ENCODE measurements at places on chromosomes 4 and X.

DNA sequence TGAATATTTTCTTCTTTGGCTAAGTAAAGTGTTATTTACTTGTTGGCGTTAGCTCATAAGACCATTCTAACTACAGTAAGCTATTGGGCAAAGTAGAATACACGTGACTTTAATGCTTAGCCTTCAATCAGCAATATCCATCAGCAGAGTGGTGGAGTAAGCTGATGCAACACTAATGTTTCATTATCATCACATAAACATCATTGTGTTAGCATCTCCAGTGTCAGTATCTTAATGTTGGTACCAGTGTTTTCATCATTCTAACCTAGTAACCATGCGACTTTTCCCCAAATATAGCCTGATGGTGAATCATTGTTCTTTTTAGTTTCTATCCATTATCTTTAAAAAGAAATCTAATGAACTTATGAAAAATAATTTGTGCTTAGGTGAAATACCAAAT is 48.5 kb downstream of the APOOL start:
- no peak for DNase-seq

- no peak for DNase-seq
Observed at GRCh38 chr4:56531823-56532222, 26.2 kb downstream of the ARL9 start.

- no peak for DNase-seq
Observed at GRCh38 chrX:28205905-28206304, 224.7 kb upstream of the DCAF8L1 start.

DNA sequence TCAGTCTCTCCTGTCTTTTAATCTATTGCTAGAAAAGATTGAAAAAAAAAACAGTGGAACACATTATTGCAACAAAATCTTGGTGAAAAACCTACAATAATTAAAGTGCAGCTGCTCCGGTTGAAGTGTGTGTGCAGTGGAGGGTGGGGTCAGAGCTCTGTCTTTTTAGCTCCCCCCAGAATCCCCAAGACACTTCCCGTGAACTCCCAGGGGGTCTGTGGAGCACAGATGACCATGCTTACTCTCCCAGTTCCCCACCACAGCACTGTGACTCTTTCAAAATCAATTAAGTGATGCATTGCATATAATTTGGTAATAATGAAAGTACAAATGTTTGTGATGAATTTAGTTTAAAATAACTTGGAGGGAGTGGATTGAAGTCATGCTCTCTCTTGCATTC is 15.7 kb upstream of the SLC10A4 start:
- DNase-seq = no peak

DNA sequence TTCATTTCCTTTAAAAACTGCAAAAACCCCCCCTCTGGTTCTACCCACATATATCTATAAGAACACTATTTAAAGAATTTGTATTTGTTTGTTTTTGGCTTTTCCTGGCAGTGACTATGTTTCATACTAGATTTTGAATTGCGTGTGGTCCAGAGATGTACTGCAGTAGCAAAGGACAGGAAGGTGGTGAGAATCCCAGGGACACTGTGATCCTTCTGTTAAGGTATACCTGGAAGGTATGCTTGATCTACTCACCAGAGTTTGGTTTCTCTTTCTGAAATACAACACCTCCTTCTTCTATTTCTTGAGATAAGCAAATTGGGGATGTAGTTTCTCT is 129.6 kb upstream of the RASGEF1B start:
- DNase-seq = no peak

GRCh38 chr4:170102426-170102825 is 12.7 kb upstream of the AADAT start:
- no peak for DNase-seq

DNA sequence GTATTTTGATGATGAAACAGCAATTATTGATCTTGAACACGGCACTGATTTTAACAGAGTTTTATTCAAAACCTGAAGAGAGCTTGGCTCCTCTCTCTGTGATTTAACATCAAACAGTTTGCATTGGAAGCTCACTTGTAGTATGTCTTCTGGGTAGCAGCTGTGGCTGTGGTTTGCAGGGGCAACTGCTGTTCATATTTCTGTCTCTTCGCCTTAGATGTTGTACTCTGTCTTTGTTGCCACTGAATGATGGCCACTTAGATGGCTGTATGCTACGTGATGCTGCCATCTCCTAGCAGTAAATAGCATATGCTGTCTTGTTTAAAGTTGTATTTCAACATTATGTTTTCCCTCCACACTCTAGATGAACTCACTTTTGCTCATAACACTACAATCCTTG is 1743.0 kb upstream of the TENM3 start:
- no peak for DNase-seq

DNA sequence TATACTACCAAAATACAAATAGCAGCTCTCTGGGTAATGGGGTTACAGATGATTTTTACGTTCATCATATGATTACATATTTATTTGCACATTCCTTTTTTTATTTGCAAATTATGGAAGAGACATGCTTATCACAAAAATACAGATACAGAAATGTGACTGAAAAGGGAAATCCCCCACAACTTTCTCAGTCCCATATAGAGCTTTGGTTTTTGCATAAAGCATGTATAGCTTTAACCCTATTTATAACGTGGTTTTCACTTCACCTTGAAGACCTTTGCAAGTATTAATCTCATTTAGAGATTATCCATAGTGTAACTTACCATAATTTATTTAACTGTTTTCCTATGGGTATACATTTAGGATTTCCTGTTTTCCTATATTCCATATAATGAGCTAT is 55.4 kb downstream of the PDK3 start:
- DNase-seq = no peak

DNA sequence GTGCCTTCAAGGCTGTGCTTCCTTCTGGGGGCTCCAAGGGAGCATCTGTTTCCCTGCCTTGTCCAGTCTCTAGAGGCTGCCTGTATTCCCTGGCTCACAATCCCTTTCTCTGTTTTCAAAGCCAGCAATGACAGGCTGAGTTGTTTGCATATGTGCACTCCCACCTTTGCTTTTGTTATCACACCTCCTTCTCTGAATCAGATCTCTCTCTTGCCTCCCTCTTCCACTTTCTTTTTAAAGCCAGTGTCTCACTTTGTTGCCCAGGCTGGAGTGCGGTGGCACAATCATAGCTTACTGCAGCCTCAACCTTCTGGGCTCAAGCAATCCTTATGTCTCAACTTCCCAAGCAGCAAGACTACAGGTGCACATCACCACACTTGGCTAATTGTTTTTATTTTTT is 37.1 kb upstream of the LEF1 start:
- no peak for DNase-seq

- no peak for DNase-seq
Observed at GRCh38 chr4:110632506-110633357, 9.9 kb upstream of the PITX2 start.

DNA sequence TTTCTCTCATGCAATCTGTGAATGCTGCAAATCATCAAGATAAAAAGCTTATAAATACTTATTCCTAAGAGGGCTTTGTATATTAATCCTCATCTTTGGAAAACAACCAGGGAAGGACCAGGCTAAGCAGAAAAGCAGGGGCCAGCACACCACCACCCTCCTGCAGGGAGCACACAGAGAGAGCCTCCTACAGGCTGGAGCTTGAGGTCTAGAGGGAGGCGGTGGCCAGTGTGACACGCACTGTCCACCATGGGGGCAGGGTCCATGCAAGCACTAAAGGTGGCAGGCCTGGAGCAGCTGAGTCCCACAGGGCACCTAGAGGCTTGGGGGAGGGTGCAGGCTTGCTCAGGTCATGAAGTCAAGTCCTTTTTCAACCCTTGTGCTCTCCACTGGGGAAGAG is 236.9 kb downstream of the TACR3 start:
- DNase-seq = no peak

- DNase-seq = no peak
Observed at GRCh38 chr4:63757929-63758328, 651.3 kb downstream of the TECRL start.

GRCh38 chr4:7043284-7044136 is at the start of gene TADA2B:
Gene TADA2B, plus strand, starts transcription at chr4:7043372. Its CDS starts 208 bp downstream, at chr4:7043580.
- no peak for DNase-seq

DNA sequence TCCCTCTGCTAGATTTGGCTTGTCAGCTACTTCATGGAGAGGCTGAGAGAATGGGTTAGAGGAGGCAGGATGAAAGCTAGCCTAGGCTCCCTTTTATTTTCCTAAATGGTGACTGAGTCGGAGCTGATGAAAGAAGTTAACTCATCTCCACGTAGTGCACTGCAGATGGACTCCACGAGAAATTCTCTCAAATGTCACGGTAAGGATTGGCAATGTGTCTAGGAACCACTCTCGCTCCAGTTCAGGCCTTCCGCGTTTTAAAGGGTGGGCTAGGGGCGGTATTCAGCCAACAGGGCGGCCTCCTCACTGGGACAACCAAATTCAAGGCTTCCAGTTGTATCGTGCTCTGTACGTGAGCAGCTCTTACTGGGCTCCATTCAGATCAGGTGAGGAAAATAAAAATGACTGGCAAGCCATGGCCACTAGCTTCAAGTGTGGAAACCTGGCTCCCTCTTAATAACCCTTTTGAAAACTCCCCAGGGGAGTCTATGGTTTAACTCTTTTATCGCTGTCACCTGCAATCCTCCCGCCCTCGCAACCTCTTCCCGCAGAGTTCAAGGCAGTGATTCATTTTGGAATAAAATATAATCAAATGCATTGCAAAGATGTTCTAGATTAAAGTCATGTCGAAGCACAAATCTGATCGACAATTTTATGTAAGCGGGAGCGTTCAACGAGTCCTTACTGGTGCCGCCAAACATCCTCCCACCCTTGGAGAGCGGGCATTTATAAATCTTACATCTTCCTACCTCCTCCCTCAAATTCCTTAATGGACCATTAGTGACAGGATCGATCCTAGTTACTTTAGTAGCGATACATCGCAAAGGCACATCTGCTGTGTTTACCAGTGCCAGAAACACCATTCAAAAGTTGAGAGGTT is 1.2 kb downstream of the SPOCK3 start:
- DNase-seq = no peak
